Muscle of arm (tissue), 14 donors: ENCODE measurements at places on chromosomes 2 and 18. TPM values are rescaled to one million over a fixed set of nuclear protein-coding genes. Genes with fewer than 3 reads are reported as not detected.

The NEU4 gene
- polyA plus RNA-seq = 3.2 TPM

The LIPG gene
- polyA plus RNA-seq = 7.7 TPM

The C2orf81 gene
- 2.1 TPM for polyA plus RNA-seq

The EPG5 gene
- polyA plus RNA-seq = 10.8 TPM

The CDK15 gene
- 1.7 TPM for polyA plus RNA-seq
